Activated CD8-positive, alpha-beta memory T cell treated with anti-CD3 and anti-CD28 coated beads, Interleukin-2, amount 10 ng/mL, durations not matched to agents 7 days and 5 days (primary cell): ENCODE measurements at places on chromosomes 16 and 17. TPM values are rescaled to one million over a fixed set of nuclear protein-coding genes. Genes with fewer than 3 reads are reported as not detected.

GRCh38 chr17:45704251-45704650 is 79.9 kb upstream of the CRHR1 start:
- no peaks in the 10 kb centered on the region for H3K4me1 ChIP-seq
- no peaks in the 10 kb centered on the region for H3K36me3 ChIP-seq
- no peak overlapping the region for H3K27ac ChIP-seq
- DNase-seq, result no peak

GRCh38 chr16:86726340-86726739 is 148.0 kb downstream of the FOXL1 start:
- H3K4me1 ChIP-seq, result no peaks in the 10 kb centered on the region
- H3K27me3 ChIP-seq, result peaks cover 13% of the 10 kb centered on the region
- H3K4me3 ChIP-seq, result no peak overlapping the region
- DNase-seq, result no peak
- H3K27ac ChIP-seq, result no peak overlapping the region

ALOXE3 gene
- total RNA-seq, result not detected

GRCh38 chr16:47043200-47043599 is 69.7 kb upstream of the DNAJA2 start:
- H3K27ac ChIP-seq, result no peak overlapping the region
- H3K4me1 ChIP-seq, result peaks cover 17% of the 10 kb centered on the region
- no peak overlapping the region for H3K4me3 ChIP-seq
- H3K36me3 ChIP-seq, result no peaks in the 10 kb centered on the region
- no peak for DNase-seq
- peaks cover 18% of the 10 kb centered on the region for H3K27me3 ChIP-seq

GRCh38 chr17:181245-182049 is at the start of gene DOC2B:
Gene DOC2B (minus strand): TSS chr17:181650. CDS start chr17:181479, 171 bp downstream.
- peaks cover 49% of the 10 kb centered on the region for H3K27me3 ChIP-seq
- no peak within 1 kb of the TSS for H3K27ac ChIP-seq
- DNase-seq, result no peak
- peaks cover 21% of the 10 kb centered on the region for H3K4me1 ChIP-seq
- no peaks in the 10 kb centered on the region for H3K36me3 ChIP-seq
- H3K4me3 ChIP-seq, result peak within 1 kb of the TSS; percentile 21

DNA sequence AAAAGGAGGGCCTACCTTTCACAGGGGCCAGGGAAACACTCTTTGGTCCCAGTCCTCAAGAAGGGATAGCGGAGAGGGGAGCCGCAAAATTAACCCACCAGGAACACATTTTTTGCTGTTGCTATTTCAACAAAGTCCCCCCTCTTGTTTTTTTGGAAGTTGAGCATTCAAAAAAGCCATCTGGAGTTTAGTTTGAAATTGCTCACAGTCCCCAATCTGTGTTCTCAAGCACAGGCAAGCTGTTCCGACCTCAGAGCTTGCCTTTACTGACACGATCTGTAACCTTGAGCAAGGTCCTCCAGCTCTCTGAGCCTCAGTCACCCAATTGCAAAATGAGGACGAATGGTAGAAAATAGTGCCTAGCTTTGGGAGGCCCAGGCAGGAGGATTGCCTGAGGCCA is 131.1 kb downstream of the ZNF423 start:
- H3K4me1 ChIP-seq, result no peaks in the 10 kb centered on the region
- no peak overlapping the region for H3K27ac ChIP-seq
- no peak for DNase-seq
- no peaks in the 10 kb centered on the region for H3K27me3 ChIP-seq

DNA sequence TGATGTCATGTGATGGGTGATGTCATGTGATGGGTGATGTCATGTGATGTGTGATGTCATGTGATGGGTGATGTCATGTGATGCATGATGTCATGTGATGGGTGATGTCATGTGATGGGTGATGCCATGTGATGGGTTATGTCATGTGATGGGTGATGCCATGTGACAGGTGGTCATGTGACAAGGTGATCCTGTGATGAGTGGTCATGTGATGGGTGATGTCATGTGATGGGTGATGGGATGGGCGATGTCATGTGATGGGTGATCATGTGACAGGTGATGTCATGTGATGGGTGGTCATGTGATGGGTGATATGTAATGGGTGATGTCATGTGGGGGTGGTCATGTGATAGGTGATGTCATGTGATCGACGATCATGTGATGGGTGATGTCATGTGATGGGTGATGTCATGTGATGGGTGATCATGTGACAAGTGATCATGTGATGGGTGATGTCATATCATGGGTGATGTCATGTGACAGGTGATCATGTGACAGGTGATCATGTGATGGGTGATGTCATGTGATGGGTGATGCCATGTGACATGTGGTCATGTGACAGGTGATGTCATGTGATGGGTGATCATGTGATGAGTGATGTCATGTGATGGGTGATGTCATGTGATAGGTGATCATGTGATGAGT is 17.2 kb downstream of the CD300LB start:
- peaks cover 16% of the 10 kb centered on the region for H3K4me1 ChIP-seq
- peak overlapping the region; percentile 55 for H3K4me3 ChIP-seq
- peaks cover 37% of the 10 kb centered on the region for H3K27me3 ChIP-seq
- peak; percentile 83 for DNase-seq

GRCh38 chr17:34609210-34609609 is 29.8 kb downstream of the TMEM132E start:
- no peaks in the 10 kb centered on the region for H3K36me3 ChIP-seq
- H3K27me3 ChIP-seq, result peaks cover 41% of the 10 kb centered on the region
- H3K4me3 ChIP-seq, result no peak overlapping the region
- H3K27ac ChIP-seq, result no peak overlapping the region
- H3K4me1 ChIP-seq, result peaks cover 3% of the 10 kb centered on the region
- no peak for DNase-seq

FDXR gene
- 39.4 TPM for total RNA-seq

DNA sequence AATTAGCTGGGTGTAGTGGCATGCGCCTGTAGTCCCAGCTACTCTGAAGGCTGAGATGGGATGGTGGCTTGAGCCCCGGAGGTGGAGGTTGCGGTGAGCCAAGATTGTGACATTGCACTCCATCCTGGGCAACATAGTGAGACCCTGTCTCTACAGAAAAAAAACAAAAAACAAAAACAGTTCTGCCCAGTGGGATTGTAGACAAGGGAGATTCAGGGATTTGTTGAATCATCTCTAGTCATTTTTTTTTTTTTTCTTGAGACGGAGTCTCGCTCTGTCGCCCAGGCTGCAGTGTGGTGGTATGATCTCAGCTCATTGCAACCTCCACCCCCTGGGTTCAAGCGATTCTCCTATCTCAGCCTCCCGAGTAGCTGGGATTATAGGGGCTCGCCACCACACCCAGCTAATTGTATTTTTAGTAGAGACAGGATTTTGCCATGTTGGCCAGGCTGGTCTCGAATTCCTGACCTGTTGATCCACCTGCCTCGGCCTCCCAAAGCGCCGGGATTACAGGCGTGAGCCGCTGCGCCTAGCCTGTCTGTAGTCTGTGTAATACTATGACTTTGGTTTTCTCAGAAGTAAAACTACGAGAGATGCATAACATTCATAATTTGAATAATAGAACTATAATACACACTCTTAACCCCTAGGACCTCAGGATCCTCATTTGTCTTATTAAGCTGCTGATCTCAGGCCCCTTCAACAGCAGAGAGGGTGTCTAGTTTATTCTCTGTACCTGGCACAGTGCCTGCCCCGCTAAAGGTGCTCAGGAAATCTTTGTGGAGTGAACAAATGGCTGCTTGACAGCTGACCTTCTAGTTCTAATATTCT is 1.4 kb downstream of the TEN1 start:
- peaks cover 8% of the 10 kb centered on the region for H3K36me3 ChIP-seq
- H3K4me3 ChIP-seq, result peak overlapping the region; percentile 97
- H3K27me3 ChIP-seq, result no peaks in the 10 kb centered on the region
- peak overlapping the region; percentile 99 for H3K27ac ChIP-seq

GRCh38 chr17:56653877-56654276 is 60.4 kb downstream of the NOG start:
- no peak overlapping the region for H3K4me3 ChIP-seq
- H3K27me3 ChIP-seq, result peaks cover 24% of the 10 kb centered on the region
- H3K4me1 ChIP-seq, result peaks cover 3% of the 10 kb centered on the region
- peak; percentile 58 for DNase-seq

C16orf86 gene
- 5.1 TPM for total RNA-seq

DNA sequence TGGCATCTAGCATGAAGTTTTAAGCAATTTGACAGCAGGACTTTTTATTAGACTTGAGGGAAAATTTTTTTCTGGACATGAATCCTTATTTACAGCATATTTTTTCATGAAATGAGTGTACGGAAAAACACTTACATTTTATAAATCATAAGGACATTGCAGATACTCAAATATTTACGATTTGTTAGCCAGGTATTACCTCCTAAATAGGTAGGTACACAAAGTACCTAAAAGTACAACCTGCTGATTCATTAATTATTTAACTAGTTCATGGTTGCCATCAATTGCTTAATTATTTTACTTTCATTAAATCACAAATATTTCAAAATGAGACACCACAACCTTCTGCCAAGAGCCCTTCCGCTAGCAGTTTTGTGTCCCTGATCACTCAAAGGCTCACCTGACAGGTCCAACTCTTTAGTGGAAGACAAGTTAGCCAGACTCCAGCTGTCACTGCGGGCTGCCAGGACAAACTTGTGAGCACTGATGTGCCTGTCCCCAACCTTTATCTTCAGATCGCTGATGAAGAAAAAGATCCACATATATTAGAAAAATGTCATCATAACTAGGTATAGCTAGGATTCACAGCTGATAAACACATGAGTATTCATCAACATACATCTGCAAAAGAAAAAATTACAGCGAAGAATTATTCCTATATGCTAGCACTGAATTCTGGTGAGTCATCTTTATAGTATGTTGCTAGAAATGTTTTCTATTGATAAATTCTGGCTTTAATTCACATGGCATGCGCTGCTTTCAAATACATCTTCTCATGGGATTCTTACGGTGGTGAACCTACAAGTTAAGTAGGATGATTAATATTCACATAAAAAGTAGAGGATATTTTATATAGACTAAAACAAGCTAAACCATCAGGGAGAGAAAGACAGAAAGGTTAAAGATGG is 28.2 kb downstream of the ANKFY1 start:
- H3K27ac ChIP-seq, result no peak overlapping the region
- H3K36me3 ChIP-seq, result peaks cover 40% of the 10 kb centered on the region
- H3K4me1 ChIP-seq, result peaks cover 20% of the 10 kb centered on the region

DNA sequence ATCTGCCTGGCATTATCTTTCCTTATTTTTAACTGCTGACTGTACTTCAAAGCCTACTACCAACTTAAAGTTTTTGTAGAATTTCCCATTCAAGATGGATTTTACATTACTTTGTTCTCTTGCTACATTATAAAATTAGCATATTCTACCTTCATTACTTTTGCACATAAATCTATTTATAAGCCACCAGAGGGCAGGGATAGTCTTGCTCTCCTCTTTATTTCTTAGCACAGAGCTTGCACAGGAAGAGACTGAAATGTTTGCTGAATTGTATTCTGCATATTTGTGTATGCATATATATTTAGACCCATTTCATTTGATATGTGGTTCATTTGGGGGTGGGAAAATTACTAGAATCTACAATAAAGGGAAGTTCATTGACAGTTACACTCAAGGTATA is 108.0 kb downstream of the SKAP1 start:
- H3K27ac ChIP-seq, result no peak overlapping the region
- no peaks in the 10 kb centered on the region for H3K27me3 ChIP-seq
- peaks cover 7% of the 10 kb centered on the region for H3K36me3 ChIP-seq
- no peaks in the 10 kb centered on the region for H3K4me1 ChIP-seq
- no peak overlapping the region for H3K4me3 ChIP-seq

TBKBP1 gene
- total RNA-seq, result 2.6 TPM

MT1G gene
- total RNA-seq, result 2.8 TPM

DNA sequence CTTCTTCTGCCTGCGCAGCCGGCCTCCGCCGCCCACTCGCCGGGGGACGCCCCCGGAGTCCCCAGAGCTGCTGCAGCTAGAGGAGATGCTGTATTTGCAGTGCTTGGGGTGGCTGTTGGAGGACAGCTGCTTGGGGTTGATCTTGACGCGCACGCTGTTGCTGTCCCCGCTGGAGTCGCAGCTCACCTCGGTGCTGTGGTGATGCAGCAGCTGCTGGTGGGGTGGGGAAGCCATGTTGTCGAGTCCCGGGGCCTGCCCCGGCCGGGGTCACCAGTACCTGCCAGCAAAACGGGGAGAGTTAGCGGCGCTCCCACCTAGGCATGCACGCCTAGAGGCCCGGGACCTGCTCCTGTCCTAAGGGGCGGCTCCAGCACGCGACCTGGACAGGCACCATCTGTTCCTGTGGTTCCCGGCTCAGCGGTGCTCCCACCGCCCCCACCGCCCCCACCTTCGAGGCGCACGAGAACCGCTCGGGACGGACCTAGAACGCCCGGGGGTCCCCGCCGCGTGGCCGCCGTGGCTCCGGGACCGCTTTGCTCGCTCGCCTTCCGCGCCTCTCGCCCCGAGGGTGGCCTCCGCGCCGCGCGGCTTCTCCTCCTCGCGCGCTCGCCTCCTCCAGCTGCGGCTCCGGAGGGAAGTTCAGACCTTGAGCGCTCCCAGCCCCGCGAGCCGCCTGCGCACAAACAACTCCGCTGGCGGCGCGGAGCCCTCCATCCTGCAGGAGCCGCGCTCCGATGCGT is 863 bp downstream of the ADCY9 start:
- H3K4me3 ChIP-seq, result peak overlapping the region; percentile 71
- H3K4me1 ChIP-seq, result peaks cover 41% of the 10 kb centered on the region
- H3K27ac ChIP-seq, result peak overlapping the region; percentile 28
- peak; percentile 64 for DNase-seq
- peaks cover 8% of the 10 kb centered on the region for H3K36me3 ChIP-seq

DNA sequence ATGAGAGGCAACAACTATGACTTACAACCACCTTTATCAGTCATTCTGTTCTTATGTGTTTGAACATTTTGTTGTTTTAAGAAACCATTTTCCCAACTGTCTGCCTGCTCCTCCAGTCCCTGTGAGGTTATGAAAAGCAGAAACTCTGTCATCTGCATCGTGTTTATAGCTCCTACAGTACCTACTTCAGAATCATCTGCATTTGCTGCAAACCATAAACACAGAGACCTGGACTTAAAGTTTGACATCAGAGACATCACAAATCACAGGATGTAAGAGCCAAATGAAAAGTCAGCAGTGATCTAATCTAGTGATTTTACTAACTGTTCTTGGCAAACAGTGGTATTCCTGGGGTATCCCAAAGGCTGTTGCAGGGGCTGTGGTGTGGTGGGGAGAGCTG is 55.2 kb downstream of the CDH11 start:
- H3K27ac ChIP-seq, result no peak overlapping the region
- H3K4me3 ChIP-seq, result no peak overlapping the region
- DNase-seq, result no peak
- H3K4me1 ChIP-seq, result no peaks in the 10 kb centered on the region

GRCh38 chr17:75176625-75177024 is 6.1 kb downstream of the SUMO2 start:
- no peak overlapping the region for H3K4me3 ChIP-seq
- DNase-seq, result no peak
- peaks cover 55% of the 10 kb centered on the region for H3K4me1 ChIP-seq
- H3K27ac ChIP-seq, result peak overlapping the region; percentile 36

CPNE7 gene
- total RNA-seq, result 0.38 TPM
